Astrocyte (in vitro differentiated cells and primary cell): ENCODE measurements at places on chromosomes 7 and 10. TPM values are rescaled to one million over a fixed set of nuclear protein-coding genes. Genes with fewer than 3 reads are reported as not detected.
A peak's percentile ranks its signal among the peaks of the same experiment; 100 is the strongest.

GRCh38 chr7:36280840-36281812, 108.5 kb upstream of the ANLN start:
- no peaks in the 10 kb centered on the region for H3K36me3 ChIP-seq
- H3K4me3 ChIP-seq: peak overlapping the region; percentile 45
- H3K27me3 ChIP-seq: no peaks in the 10 kb centered on the region
- peak; percentile 87 for DNase-seq
- H3K4me1 ChIP-seq: peaks cover 32% of the 10 kb centered on the region

DNA sequence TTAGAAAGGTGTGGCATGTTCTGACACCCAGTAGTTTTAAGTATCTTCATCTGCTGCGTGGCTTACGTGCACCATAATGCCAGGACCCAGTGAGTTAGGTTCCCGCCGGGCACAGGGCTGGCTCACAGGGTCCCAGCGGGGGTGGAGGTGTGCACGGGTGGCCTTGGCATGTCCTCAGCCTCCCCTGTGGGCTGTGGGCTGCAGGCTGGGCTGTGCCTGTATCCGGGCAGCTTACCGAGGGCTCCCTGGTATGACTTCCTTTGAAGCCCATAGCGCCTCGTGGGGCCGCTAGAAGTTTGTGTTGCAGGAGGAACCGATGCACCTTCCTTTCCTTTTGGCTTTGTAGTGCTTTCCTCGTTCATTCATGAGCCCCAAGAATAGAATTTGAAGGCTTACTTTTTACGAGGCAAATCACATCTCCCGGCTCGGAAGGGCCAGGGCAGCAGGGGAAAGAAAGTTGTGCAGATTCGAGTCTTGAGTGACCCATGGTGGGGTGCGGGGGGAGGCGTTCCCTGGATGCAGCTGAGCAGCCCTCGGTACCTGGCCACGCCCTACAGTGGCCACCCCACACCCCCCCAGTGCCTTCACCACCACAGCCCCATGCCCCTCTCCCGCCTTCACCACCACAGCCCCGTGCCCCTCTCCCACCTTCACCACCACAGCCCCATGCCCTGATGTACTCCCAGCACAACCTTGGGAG, 113.2 kb downstream of the WDR37 start:
- H3K4me3 ChIP-seq: no peak overlapping the region
- no peak overlapping the region for H3K27ac ChIP-seq
- no peaks in the 10 kb centered on the region for H3K36me3 ChIP-seq
- no peak for DNase-seq
- no peaks in the 10 kb centered on the region for H3K27me3 ChIP-seq

GRCh38 chr10:61902445-61903220, 1.1 kb downstream of the ARID5B start:
- H3K27me3 ChIP-seq: no peaks in the 10 kb centered on the region
- DNase-seq: peak; percentile 63
- no peaks in the 10 kb centered on the region for H3K36me3 ChIP-seq
- peak overlapping the region; percentile 87 for H3K27ac ChIP-seq
- peak overlapping the region; percentile 91 for H3K4me3 ChIP-seq

DNA sequence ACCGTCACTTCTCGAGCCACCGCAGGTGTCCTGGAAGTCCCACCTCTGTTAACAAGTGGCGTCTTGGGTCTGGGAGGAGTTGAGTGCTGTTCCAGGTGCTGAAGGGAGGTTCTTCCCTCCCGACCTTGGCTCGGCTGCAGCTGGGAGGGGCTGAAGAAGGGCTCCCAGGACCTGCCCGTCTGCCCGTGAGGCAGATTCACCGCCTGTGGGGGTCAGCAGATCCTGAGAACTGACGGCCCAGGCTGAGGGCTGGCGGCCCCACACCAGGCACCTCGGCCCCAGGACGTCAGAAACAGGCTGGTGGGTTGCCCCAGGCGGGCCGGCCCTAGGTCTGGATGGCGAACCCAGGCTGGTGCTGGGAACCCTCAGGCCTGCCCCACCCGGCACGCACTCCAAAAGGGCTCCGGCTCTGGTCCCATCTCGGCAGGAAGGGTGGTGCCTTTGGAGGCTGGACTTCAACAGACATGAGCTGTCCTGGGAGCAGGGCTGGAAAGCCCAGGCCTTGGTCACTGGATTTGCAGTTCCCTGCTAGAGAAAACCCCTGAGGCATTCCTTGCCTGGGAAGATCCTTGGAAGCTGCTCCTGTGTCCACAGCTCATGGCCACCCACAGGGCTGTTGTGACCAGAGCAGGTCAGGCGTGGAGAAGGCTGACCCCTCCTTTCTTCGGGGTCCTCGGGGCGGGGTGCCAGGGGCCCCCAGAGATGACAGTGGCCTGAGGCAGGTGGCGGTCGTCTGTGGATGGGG, 42.6 kb upstream of the CFAP46 start:
- no peak overlapping the region for H3K27ac ChIP-seq
- H3K4me3 ChIP-seq: no peak overlapping the region
- H3K27me3 ChIP-seq: peaks cover 2% of the 10 kb centered on the region
- no peak for DNase-seq
- no peaks in the 10 kb centered on the region for H3K36me3 ChIP-seq

DNA sequence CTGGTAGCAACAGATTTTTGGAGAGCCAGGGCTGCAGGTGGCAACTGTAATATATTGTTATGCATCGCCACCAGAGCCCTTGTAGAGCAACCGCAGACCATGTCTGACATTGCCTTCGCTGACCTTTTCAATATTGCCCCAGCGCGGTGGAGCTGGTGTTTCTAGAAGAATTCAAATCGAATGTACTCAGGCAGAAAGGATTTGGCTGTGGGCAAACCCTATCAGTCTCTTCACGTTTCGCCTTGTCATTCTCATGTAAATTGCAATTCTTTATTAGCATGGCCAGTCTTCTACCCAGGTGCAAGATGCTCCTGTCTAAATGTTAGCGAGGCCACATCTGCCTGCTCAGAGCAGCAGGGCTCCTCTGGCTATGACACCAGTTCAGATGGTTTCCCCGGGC, 490.2 kb upstream of the AUTS2 start:
- no peak for DNase-seq
- H3K27ac ChIP-seq: no peak overlapping the region
- no peaks in the 10 kb centered on the region for H3K36me3 ChIP-seq
- H3K4me3 ChIP-seq: no peak overlapping the region
- H3K27me3 ChIP-seq: no peaks in the 10 kb centered on the region
- no peaks in the 10 kb centered on the region for H3K4me1 ChIP-seq

Gene AKR1C2
- total RNA-seq: 0.41 TPM in 1 of 2 replicates, not detected in the other

Gene COL28A1
- total RNA-seq: 0.11 TPM in 1 of 2 replicates, not detected in the other

Gene IFT22
- total RNA-seq: 20.9 and 23.5 TPM in 2 replicates
